ENCODE measurements at places on chromosomes 1 and 21.

DNA sequence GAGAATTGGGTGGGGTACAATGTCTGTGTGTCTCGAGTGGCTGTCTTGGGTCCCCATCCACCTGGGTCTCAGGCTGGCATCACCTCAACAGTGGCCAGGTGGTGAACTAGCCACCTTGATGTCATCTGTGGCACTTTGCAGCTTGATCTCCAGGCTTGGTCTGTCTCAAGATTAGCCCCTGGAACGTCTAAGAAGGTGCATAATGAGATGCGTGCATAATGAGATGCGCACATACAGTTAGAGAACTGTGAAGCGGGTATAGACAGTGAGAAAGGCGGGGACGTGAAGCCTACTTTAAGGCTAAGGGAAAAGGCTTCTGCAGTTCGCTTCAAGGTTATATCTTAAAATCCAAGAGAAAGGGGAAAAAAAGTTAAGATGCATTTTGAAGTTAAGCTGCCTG lies 98.7 kb downstream of the WDR4 start:
- no peak for DNase-seq

GRCh38 chr1:23661887-23662286 lies 29.7 kb upstream of the RPL11 start:
- DNase-seq = no peak

DNA sequence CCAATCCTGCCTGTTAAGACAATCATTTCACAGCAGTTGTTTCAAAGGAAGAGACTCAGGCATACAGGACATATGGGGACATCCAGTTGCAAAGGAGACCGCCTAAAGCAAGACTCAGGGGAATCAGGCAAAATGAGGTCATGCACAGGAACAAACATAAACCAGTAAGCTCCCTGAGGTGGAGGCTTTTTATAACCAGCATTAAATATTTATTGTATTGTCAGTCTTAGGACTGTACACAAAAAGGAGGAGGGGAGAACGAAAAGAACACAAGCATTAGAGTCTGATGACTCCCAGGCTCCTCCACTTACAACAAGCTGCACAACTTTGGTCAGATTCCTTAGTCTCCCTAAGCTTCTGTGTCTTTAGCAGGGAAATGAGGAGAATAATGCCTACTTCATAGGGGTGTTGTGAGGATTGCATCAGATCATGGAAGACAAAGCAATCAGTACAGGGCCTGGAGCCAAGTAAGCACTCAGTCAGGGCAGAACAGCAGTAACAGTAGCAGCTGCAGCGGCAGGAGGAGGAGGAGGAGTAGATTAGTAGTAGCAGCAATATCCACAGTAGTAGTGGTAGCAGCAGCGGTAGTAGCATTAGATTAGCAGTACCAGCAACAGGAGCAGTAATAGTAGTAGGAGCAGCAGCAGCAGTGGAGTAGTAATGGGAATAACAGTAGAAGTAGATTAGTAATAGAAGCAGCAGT lies 54.2 kb upstream of the SPATA6 start:
- DNase-seq = peak; percentile 80

GRCh38 chr1:35278886-35279554 lies 10.5 kb downstream of the ZMYM4 start:
- DNase-seq = no peak

DNA sequence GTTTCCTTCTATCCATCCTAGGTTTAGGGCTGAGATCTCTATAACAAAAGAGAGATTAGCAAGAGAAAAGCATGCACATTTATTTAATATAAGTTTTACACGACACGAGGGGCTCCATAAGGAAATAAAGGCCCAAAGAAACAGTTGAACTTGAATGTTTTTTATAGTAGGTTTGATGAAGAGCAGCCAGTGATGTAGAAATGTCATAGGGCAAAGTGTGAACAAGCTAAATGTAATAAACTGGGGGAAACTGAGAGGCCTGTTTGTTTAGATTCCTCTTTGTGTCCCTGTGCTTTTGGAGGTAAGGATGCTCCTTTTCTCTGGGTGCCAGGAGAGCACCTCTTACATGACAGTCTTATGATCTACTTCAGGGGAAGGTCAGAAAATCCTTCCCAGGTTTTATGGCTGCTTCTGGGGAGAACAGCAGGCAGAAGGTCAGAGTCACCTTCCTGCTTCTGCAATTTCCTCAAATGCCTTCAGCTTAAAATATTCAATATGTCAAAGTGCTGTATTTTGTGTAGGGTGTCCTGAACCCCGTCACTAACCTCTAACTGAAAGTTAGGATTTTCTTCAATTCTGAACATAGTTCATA lies 9.5 kb upstream of the HORMAD1 start:
- no peak for DNase-seq

DNA sequence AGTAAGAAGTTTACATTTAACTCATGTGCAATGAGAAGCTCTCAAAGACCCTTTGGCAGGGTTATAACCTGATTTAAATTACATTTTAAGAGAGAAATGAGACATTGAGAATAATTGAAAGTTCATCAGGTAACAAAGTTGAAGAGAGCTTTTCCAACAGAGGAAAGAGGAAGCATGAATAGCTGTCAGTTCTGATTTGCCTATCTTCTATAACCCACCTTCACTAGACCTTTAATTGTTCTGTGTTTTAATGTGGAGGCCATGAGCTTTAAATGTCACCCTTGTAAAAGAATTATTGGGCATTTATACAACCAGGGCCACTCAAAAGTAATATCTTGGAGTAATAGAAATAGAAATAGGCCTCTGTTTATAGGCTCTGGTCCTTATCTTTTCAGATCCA lies 9.3 kb upstream of the FCRL1 start:
- DNase-seq = no peak

- DNase-seq = no peak
Observed at GRCh38 chr1:19070197-19070651, 113.7 kb upstream of the IFFO2 start.

DNA sequence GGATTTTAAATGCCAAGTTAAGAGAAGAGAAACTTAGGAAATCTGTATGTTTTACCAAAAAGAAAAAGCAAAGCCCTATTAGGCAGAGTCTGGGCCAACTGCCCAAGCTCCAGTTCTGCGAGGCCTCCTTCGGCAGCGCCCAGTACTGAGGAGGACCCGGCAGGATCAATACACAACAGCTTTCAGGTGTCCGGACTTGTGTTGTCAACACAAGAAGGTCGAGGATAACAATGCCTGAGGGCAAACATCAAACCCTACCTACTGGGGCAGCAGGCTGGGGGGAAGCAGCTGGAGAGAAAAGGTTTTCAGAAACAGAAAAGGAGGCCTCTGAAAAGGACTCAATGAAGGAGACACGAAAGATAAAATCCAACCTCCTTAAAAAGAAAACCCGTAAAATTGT lies 98.1 kb upstream of the GJB5 start:
- DNase-seq = no peak

DNA sequence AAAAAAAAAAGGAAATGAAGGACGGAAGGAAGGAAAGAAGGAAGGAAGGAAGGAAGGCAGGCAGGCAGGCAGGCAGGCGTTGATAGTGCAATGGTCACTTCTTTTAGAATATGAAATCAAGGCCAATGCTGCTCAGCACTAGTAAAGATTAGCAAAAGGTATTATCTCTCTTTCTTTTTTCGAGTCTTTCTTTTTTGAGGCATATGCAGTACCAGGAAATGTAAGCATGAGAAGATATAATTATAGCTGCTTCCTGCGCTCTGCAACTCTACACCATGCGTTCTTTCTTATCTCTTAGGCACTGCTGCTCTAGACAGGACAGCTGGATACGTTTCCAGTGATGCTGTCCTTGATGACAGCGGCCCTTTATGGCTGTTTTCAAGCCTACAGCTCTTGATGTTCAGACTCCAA lies 1512.5 kb upstream of the B3GALT2 start:
- no peak for DNase-seq

- DNase-seq = no peak
Observed at GRCh38 chr1:27602462-27603308, 1.3 kb downstream of the AHDC1 start.

DNA sequence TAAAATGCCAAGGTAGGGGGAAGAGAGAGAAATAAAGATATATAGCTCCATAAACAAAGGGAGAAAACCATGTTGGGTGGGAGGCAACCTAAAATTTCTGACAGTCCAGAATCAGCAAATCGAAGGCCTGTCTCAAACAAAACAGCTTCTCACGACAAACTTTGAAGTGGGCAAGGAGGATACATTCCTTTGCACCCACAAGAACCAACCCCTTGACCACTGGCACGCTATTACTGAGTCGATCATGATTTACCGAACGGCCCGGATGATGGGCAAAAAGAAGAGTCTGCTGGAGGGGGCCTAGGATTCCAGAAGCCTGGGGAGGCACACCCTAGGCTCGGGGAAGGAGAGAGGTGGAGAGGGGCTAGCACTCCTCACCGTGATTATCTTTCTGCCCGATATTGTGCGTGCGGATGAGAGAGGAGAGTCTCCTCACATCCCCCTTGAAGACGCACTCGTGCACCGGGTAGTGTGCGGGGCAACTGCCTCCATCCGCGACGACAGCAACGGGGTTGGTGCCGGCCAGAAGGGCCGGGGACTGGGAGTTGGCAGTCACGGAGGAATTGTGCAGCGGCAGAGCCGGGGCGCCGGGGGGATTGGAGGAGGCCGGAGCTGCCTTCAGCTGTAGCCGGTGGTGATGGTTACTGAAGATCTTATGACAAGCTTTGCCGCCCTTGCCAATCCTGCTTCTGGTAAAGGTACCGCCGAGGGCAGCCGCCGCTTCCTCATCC lies 756 bp downstream of the ANKRD13C start:
- DNase-seq = peak; percentile 59

GRCh38 chr1:36464605-36465393 lies 615 bp upstream of the MRPS15 start:
- peak; percentile 68 for DNase-seq

GRCh38 chr1:193325042-193325441 lies 138.6 kb upstream of the B3GALT2 start:
- DNase-seq = no peak

- DNase-seq = no peak
Observed at GRCh38 chr1:39672551-39672947, 642 bp upstream of the NT5C1A start.

- DNase-seq = no peak
Observed at GRCh38 chr1:21955501-21956281, 18.6 kb upstream of the HSPG2 start.
